ENCODE measurements at places on chromosomes 6 and 20.
A peak's percentile ranks its signal among the peaks of the same experiment; 100 is the strongest.

- no peak for DNase-seq
Observed at GRCh38 chr6:134074151-134075055, 22.0 kb upstream of the SLC2A12 start.

DNA sequence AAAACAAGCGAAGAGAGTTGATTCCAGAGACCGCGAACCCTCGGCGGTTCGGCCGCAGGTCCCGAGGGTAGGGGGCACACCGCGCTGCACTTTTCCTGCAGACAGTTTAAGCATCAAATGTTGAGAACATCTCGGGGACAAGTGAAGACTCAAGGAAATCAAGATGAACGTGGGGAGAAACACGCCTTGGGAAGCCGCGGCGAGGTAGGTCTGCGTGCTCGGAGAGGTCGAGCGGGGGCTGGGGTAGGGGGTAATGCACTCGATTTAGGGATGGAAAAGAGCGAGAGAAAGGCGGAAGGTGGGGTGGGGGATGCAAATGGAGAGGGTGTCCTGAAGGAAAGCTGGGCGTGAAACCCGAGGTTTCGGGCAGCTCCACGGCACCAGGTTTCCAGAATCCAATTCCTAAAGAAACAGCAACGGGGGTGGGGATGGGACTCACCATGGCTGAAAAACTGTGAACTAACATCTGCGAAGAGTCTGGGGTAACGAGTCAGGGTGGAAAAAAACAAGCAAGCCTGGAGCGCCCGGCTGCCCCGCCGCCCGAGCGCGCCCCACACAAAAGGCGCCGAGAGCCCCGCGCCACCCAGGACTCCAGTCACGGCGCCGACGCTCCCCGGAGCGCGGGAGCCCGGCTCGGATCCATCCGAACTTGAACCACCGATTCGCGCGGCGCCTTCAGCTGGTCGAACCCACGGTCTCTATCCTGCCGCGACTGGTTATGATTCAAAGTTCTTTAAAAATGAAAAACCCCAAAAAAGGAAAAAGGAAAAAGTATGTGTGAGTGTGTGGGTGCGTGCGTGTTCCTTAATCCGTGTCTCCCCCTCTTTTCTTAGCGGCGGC is 3.5 kb downstream of the TFAP2A start:
- DNase-seq, result no peak

DNA sequence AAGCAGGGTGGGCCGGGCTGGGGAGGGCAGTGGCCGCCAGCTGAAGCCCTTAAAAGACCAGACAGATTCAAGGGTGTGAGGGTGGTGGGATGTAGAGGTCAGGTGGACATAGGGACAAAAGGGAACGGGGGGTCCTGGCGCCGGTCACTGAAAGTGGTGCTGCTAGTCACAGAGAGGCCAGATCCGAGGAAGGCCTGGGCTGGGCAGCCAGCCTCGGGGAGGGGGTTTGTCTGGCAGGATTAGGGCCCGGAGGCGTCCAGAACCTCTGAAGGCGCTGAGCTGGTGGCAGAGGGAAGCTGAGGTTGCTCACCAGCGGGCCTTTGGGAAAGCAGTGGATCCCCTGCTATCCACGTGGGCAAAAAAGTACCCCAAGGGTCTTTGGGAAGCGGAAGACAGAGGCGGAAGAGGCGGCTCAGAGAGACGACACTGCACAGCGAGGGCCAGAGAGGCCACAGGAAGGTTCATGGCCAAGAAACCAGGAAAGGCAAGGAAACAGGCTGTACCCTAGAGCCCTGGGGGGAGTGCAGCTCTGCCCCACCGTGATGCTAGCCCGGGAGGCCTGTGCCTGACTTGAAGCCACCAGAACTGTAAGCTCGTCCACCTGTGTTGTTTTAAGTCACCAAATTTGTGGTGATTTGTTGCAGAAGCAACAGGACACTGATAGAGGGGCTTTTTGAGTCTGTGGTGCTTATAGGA is 106.0 kb downstream of the TMEM242 start:
- DNase-seq, result no peak

GRCh38 chr6:136969930-136970329 is 47.8 kb downstream of the SLC35D3 start:
- DNase-seq, result no peak

- DNase-seq, result no peak
Observed at GRCh38 chr6:142413111-142413510, 111.3 kb downstream of the ADGRG6 start.

GRCh38 chr6:56242346-56242745 is 5.0 kb downstream of the COL21A1 start:
- DNase-seq, result no peak

DNA sequence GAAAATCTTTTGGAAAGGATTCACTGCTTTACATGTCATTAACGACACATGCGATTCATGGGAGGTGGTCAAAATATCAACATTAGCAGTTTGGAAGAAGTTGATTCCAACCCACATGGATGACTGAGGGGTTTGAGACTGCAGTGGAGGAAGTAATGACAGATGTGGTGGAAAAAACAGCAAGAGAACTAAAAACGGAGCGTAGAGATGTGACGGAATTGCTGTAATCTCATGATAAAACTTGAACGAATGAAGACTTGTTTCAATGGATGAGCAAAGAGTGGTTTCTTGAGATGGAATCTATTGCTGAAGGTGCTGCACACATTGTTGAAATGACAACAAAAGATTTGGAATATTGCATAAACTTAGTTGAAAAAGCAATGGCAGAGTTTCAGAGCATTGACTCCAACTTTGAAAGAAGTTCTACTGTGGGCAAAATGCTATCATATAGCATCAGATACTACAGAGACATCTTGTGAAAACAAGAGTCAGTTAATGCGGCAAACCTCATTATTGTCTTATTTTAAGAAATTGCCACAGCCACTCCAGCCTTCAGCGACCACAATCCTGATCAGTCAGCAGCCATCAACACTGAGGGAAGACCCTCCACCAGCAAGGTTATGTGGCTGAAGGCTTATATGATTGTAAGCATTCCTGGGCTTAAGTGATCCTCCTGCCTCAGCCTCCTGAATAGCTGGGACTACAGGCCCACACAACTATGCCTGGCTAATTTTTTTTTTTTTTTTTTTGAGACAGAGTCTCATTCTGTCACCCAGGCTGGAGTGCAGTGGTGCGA is 19.2 kb downstream of the SRSF3 start:
- no peak for DNase-seq

- peak; percentile 45 for DNase-seq
Observed at GRCh38 chr6:30884521-30885480, 482 bp downstream of the DDR1 start.

DNA sequence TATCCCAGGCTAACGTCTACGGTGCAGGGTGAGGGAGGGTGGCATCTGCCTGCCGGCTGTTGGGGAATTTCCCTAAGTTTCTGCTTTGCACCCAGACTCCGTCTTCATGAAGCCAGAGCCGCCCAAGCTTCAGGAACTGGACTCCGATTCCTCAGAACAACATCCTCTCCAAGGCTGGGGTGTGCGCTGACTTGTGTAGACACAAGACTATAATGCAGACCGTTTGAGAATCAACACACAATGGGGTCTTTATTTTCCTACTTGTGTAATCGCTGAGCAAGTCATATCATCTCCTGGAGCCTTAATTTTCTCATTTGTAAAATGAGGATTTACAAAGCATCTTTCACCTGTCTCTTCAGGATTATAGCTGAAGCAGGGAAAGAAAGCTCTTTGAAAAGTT is 160.5 kb upstream of the AGPAT4 start:
- DNase-seq, result no peak

DNA sequence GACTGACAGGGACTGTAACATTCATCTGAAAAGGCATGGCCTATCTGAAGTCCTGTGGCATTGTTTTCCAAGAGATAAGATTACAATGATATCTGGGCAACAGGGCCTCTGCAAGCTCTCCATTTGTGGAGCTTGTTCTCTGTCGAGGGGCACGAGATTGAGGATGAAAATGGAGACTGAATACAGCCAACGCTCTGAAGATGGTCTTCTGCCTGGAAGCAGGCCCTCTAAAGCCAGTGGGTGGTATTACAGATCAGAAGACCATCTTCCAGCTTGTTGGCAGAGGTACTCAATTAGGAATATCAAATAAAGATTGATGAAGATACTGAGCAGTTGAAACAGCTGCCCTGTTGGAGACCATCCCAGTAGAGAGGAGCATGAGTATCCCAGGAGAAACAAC is 288.2 kb downstream of the CENPW start:
- no peak for DNase-seq

- DNase-seq, result no peak
Observed at GRCh38 chr20:31278178-31278577, 20.7 kb downstream of the DEFB115 start.

DNA sequence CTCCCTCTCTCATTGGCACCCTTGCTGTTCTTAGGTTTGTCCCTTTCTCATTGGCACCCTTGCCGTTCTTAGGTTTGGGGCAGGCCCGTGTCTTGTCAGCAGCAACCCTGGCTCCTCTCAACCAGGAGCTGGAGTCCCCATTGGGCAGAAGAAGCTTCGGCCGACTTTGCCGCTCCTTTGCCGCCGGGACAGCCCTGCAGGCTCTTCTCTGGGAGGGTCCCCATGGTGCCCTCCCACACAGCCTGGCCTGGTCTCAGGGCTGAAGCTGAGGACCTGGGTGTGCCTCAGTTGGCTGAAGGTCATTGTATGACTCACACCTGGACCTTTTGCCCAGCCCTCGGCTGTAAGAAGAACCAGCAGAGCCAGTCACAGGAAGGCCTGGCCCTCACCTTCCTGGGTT is 59.6 kb downstream of the PPP1R14C start:
- DNase-seq, result no peak

DNA sequence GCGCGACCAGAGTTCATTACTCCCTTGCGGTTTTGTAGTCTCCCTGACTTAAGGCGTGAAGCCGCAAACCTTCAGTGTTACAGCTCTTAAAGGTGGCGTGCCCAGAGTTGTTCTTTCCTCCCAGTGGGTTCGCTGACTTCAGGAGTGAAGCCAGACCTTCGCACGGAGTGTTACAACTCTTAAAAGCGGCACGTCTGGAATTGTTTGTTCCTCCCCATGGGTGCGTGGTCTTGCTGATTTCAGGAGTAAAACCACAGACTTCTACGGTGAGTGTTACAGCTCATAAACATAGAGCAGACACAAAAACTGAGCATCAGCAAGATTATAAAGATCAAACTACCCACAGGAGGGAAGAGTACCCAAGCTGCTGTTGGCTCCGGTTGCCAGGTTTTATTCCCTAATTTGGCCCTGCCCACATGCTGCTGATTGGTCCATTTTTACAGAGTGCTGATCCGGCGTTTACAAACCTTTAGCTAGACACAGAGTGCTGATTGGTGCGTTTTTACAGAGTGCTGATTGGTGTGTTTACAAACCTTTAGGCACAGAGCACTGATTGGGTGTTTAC is 10.4 kb downstream of the TMEM14C start:
- DNase-seq, result no peak

DNA sequence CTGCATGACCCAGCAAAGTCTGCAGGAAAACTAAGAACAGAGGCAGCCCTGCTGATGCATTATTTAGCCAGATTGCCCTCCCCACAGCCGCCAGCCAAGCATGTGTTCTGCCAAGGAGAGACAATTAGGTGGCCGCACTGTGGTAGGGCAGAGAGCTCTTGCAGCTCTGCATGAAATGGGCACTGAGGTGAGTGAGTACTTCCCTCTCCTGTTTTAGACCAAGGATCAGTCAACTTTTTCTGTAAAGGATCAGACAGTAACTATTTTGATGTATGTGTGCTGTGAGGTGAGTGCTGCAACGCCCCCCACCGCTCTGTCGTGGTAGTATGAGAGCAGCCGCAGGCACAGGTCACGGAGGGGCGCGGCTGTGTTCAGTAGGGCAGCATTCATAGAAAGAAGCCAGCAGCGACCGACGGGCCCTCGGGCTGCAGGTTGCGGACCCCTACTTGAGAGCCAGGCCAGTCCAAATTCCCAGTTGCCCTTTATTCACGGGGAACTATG is 23.8 kb upstream of the FAM50B start:
- no peak for DNase-seq

- peak; percentile 38 for DNase-seq
Observed at GRCh38 chr6:429515-430121, 38.1 kb downstream of the IRF4 start.

GRCh38 chr20:5770987-5771318 is 20.8 kb downstream of the SHLD1 start:
- DNase-seq, result no peak

DNA sequence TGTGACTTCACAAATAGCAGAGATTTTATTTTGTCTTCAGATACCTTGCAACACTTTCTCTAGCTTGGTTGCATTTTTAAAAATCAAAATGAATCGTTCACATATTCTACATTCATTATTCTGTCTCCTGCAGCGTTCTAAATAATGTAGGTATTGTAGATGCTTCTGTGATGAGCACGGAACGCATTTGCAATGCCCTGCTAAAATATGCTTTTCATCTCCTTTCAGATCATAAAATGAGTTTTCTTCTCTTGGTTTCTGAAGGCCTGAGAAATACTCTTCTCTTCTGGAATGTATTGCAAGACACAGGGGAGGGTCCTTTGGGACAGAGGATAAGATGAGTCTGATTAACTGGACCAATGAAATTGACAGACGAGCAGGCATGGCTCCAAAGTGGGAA is 390.7 kb downstream of the PREX1 start:
- no peak for DNase-seq

GRCh38 chr6:18306977-18307376 is 42.6 kb upstream of the DEK start:
- DNase-seq, result no peak

DNA sequence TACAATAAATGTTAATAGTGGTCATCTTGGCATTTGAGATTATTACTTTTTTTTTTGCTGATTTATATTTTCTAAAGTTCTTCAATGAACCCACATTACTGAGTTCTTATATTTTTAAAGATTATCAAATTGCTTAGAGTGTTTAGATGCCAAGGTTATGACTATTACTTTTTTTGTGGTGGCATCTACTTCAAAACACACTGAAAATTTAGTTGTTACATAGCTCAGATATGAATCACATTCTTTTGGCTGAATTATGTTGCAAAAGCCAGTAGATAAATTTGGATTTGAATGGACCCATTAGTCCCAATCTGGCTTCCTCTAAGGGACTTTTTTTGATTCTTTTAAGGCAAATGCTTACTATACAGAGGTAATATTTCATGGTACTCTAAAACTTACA is 8.9 kb downstream of the UTRN start:
- no peak for DNase-seq

GRCh38 chr6:161082215-161082614 is 90.6 kb downstream of the MAP3K4 start:
- no peak for DNase-seq

DNA sequence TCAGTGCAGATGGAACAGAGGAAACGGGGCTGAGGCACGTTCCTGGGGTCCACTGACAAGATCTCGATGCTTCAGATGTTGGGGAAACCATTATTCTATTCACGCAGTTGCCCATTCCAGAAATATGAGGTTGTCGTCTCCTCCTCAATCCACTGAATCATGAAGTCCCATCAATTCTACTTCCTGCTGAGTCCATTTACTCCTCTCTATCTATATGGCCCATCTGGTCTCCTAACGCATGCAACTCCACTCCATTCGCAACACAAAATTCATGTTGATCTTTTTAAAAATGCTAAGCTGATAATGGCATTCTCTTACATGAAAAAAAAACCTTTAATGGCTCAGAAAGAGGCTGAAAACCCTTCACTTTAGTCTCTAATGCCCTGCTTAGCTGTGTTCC is 37.5 kb downstream of the MAP3K5 start:
- DNase-seq, result no peak

DNA sequence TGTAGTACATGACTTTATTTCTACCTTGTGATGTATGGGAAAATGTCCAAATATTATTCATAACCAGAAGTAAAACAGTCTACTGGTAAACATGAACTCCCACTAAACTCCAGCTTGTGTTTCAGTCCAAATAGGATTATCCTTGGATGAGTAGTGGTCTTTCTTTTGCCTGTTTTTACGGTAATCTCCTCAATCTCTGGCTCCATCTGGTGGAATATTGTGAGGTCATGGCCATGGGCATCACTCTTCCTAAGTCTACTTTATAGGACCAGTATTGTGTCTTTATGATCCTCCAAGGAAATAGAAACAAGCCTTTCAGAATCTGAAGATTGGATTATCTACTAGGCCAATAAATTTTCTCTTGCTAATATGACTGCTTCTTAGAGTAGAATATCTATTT is 505.0 kb downstream of the BMP2 start:
- DNase-seq, result no peak

All from T-helper 2 cell treated with Interferon-gamma antibody and Interleukin-4, amounts not matched to agents 5 μg/mL and 100 μg/mL, for 36 hours (primary cell).